ENCODE measurements at places on chromosomes 3 and 15.

DNA sequence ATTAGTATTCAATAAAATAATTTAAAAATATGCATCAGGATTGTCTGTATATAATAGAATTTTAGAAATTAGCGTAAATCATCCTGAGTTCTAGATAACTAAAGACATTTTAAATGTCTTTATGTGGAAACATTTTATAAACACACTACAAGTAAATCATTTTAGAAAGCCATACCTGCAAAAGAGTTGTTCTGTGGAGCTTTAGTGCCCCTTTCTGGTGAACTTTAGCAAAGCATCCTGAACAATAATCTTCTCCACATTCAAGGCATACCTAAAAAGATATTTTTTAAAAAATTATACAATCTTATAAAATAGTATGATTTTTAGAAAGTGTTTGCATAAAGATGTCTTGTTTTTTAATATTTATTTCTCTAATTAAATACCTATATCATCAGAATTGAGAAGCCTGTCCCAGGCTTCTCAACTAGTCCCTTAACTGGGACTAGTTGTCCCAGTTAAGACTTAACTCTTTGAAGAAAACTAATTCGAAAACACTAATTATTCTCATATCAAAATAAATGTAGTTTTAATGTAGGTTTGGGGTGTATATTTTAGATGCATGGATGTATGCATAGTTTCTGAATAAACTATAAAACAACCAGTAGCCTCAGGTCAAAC lies 29.7 kb downstream of the ZBBX start:
- peak; percentile 1 for DNase-seq

- peak; percentile 1 for DNase-seq
These were observed at the start of gene AP3B2 for GRCh38 chr15:82709421-82710207. AP3B2 (minus strand) TSS chr15:82709875; CDS start chr15:82709706, 169 bp downstream.

DNA sequence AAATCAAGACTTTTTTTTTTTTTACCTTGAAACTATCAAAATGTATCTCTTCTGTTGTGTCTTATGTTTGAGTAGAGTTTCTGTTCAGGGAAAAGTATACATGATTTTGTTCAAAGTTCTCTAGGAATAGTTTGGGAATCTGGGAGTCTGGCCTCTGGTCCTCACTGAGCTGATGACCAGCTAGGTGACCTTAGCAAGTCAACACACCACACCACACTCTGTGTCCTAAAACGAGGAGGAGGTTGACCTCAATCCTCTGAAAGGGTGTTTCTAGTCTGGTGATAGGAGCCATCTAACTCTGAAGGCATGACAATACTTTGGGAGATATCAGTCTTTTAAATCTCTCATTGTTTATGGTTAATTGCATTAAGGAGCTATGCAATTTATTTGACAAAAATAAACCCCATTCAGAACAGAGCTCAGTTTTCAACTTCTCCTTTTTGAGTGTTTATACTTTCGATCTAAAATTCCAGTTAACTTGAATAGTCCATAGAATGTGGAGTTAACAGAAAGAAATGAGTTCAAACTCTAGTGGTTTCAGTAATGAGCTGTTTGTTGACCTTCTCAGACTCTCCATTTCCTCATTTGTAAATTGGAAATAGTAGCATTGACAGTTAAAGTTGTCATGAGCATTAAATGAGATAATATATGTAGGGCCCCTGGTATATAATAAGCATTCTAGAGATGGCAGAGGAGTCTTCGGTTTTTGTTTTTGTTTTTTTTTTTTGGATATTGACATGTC lies 112.2 kb upstream of the LRRN1 start:
- DNase-seq, result no peak

- DNase-seq, result no peak
These were observed 18.4 kb upstream of the TIMP4 start for GRCh38 chr3:12177126-12177525.

GRCh38 chr3:98980915-98981596 lies 79.6 kb upstream of the DCBLD2 start:
- DNase-seq, result peak; percentile 69

GRCh38 chr15:25055356-25056068 lies 100.7 kb downstream of the SNRPN start:
- DNase-seq, result no peak

DNA sequence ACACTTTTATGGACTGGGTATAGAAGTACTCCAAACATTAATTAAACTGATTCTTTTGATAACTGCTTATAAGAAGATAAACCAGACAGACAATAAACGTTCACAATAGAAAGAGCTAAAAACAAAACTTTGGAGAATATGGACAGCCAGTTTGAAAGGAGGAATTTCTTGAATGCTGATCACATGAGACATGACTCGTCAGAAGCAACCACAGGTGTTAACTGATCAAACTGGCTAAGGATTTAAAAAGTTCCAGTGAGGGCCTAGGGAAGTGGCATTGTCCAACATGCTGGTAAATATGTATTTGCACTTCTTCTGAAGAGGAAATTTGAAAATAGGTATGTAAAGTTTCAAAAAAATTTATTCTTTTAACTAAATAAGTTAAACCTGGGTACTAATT lies 29.4 kb upstream of the AP3B2 start:
- no peak for DNase-seq

- DNase-seq, result no peak
These were observed 33.3 kb downstream of the SLC25A36 start for GRCh38 chr3:140974900-140975299.

GRCh38 chr15:36468746-36469145 lies 110.7 kb upstream of the CDIN1 start:
- DNase-seq, result no peak

GRCh38 chr3:49351521-49352011 lies 6.6 kb downstream of the GPX1 start:
- DNase-seq, result peak; percentile 91

GRCh38 chr15:78224023-78224411 lies 10.3 kb downstream of the ACSBG1 start:
- no peak for DNase-seq

GRCh38 chr3:128297401-128298138 lies 144.3 kb downstream of the EEFSEC start:
- no peak for DNase-seq

GRCh38 chr15:39846108-39846507 lies 63.5 kb upstream of the FSIP1 start:
- DNase-seq, result peak; percentile 53

DNA sequence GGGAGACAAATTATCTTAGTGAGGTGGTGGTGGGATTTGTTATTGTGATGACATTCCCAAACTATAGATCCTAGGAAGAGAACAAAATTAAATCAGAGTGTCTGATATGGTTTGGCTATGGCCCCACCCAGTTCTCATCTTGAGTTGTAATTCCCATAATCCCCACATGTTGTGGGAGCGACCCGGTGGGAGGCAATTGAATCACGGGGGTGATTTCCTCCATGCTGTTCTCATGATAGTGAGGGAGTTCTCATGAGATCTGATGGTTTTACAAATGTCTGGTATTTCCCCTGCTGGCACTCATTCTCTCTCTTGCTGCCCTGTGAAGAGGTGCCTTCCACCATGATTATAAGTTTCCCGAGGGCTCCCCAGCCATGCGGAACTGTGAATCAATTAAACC lies 62.0 kb downstream of the RPL22L1 start:
- DNase-seq, result no peak

All from epithelial cell of proximal tubule (primary cell).